Naive thymus-derived CD8-positive, alpha-beta T cell (primary cell): ENCODE measurements at places on chromosomes 6 and 20.

DNA sequence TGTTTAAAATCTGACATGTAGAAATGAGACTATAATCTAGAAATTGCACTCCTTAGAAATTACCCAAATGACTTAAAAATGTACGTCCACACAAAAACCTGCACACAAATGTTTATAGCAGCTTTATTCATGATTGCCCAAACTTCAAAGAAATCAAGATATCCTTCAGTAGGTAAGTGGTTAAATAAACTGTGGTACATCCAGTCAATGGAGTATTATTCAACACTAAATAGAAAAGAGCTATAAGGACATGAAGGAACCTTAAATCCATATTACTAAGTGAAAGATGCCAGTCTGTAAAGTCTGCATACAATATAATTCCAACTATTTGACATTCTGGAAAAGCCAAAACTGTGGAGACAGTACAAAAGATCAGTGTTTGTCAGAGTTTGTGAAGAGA, 513.4 kb downstream of the PKHD1 start:
- no peak for DNase-seq

GRCh38 chr20:4869290-4870193, 131.8 kb downstream of the SLC23A2 start:
- no peak for DNase-seq

DNA sequence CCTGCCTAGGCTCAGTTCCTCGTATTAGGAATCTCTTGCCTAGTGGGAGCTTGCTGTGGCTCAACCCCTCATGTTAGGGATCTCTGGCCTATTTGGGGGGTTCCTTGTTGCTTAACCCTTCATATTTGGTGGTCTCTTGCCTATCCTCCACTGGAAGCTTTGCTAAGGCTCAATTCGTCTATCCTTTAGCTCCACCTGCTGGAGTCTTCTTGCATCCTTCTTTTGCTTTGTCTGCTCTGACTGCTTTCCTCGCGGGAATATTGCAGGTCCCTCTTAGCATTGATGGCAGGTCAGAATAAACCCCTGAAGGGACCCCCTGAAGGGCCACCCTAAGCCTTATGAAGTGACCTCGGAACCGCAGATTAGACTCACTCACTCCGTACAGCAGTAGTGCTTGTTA, 203.0 kb upstream of the TBX18 start:
- no peak for DNase-seq

- no peak for DNase-seq
These were observed 369.4 kb upstream of the HS3ST5 start for GRCh38 chr6:114712129-114712662.

- peak; percentile 6 for DNase-seq
These were observed 46.6 kb upstream of the EDN3 start for GRCh38 chr20:59253779-59254319.

- no peak for DNase-seq
These were observed 495.4 kb upstream of the SOX4 start for GRCh38 chr6:21098134-21098533.

DNA sequence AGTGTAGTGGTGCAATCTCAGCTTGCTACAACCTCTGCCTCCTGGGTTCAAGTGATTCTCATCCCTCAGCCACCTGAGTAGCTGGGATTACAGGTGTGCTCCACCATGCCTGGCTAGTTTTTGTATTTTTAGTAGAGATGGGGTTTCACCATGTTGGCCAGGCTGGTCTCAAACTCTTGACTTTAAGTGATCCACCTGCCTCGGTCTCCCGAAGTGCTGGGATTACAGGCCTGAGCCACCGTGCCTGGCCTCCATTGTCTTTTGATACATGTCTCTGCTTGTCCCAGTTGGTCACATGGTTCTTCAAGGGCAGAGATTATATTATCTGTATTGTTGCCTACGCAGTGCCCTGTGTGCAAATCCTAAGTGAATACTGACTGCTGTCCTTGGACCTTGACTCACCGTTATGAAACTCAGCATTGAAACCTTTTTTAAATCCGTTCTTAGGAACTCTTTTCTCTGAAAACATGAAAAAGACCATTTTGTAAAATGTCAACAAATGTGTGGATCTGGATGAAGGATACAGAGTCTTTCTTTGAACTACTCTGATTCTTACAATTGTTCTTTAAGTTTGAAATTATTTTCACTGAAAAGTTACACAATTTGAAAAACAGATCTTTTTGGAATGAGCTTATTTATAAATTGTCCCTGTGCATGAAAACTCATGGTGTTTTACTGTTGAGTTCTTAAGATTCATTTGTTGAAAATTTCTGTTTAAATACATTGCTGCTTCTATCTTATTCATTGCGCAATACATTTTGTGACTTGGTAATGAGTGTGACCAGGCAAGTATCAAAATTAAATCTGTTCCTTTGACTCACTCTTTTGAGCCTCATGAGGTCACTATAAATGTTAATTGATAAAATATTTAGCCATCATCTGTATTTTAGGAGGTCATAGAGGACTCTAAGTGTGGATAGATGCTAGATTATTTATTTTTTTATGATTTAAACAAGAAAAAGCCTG, 293.5 kb downstream of the UTRN start:
- no peak for DNase-seq

DNA sequence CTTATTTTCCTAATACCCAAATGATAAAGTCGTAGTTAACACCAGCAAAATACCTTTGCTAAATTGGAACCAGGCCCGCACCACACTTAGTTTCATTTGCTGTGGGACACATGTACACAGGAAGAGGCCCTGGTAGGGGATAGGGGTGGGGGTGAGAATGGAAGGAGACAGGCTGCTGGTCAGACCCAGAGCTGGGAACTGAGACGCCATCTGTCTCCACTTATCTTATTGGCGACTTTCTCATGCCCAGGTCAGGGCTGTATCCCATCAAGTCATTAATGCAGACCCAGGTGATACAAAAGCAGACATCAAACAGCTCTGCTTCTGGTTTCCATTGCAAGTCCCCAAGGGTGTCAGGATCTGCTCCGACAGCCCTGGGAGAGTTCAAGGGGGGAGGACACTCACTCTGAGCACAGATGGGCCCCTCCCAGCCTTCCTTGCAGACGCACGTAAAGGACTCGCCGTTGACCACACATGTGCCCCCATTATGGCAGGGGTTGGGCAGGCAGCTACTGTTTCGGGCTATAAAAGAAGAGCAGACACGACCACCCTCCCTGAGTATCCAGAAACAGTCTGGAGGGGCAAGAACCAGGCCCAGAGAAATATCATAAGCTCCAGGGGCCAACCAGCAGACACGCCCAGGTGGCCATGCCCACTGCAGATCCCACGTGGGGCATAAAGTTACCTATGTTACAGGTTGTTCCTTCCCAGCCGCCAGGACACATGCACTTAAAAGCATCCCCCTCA, 29.2 kb downstream of the JAG1 start:
- DNase-seq, result no peak

- DNase-seq, result no peak
These were observed 3.7 kb downstream of the AK9 start for GRCh38 chr6:109687271-109687761.

DNA sequence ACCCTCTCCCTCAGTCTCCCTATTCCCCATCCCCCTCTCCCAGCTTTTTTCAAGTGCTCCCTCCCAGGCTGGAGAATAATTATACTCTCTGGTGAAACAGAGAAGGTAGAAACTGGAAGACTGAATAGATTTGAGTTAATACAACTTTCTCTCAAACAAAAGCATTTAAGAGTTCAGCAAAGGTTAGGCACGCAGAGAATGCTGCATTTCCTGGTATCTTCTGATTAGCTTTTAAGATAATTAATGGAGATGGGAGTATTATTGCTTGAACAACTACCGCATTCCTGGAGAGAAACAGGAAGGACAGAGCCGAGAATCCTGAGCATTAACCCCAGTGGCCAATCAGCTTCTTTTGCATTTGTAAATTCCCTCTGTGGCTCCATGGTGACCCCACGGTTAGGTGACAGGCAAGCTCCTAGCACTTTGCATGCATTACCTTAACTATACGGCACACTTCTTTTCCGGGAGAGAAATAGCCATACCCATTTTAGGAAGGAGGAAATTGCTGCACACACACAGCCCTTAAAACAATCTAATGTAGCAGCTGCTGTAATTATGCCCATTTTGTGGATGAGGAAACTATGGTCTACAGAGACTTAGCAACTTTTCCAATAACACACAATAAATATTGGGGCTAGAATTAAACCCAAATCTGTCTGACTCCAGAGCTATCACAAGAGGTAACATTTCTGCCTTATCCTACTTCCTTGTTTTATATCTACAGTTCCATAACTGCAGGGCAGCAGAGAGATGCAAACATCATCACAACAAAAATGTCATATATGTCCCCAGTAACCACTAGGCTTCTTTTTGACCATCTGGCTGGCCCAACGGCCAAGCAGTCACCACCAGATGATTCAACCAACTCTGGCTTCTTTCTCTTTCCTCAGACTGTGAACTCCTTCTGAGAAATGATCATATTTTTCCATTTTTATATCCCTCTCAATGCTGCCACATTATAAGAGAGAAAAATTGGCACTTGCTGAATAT, 169.9 kb downstream of the CD24 start:
- DNase-seq, result no peak

- DNase-seq, result no peak
These were observed 16.5 kb upstream of the HLA-A start for GRCh38 chr6:29925727-29926412.

DNA sequence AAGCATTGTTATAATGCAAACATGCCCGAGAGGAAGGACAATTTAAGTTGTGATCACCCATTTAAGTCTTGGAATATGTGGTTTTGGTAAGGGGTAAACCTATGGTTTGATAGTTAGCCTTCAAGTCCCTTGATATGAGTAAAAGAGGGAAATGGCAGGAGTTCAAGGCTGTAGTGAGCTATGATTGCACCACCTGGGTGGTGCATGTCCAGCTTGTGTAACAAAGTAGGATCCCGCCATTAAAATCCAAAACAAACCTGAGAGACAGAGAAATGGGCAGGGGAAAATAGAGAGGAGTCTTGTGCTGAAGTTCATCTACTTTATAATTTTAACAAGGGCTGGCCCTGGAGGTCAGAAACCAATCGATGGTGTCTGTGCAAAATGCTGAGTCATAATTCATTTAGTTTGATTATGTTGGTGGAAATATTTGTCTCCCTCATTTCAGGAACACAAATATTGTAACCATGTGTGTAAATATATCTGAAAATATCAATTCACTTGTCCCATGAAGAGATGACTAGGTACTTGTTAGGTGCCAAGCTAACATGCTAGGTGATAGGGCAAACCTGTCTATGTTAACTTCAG, 23.2 kb upstream of the ARMH2 start:
- DNase-seq, result no peak

- no peak for DNase-seq
These were observed 39.7 kb downstream of the BCL2L1 start for GRCh38 chr20:31682927-31683326.

- DNase-seq, result no peak
These were observed 92.3 kb upstream of the BEND6 start for GRCh38 chr6:56862415-56863175.
